ENCODE measurements at places on chromosomes 7 and 10.

- no peak for DNase-seq
Observed at GRCh38 chr10:58322835-58323209, 12.0 kb upstream of the UBE2D1 start.

- DNase-seq = no peak
Observed at GRCh38 chr7:42120191-42120590, 116.8 kb downstream of the GLI3 start.

GRCh38 chr10:129745186-129745750 lies 218.8 kb downstream of the EBF3 start:
- no peak for DNase-seq

GRCh38 chr7:109246330-109247077 lies 676.8 kb downstream of the DNAJB9 start:
- DNase-seq = peak; percentile 76

- no peak for DNase-seq
Observed at GRCh38 chr7:66352071-66352470, 146.9 kb downstream of the TPST1 start.

GRCh38 chr7:121499624-121500023 lies 103.5 kb upstream of the FAM3C start:
- no peak for DNase-seq

DNA sequence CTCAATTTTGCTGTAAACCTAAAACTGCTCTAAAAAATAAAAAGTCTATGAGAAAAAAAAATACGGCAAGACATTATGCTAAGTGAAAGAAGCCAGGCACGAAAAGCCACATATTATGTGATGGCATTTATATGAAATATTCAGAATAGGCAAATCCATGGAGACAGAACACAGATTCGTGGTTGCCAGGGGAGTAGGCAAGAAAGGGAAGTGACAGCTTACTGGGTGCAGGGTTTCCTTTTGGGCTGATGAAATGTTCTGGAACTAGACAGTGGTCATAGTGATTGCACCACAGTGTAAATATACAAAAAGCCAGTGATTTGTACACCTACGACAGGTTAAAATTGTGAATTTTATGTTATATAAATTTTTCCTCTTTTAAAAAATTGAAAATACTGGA lies 41.3 kb upstream of the GLI3 start:
- peak; percentile 33 for DNase-seq

- no peak for DNase-seq
Observed at GRCh38 chr7:106332201-106332600, 47.4 kb upstream of the NAMPT start.
